Lower lobe of right lung (tissue), 2 donors: ENCODE measurements at places on chromosomes 7 and 10.

GRCh38 chr7:131166066-131166465, 161.6 kb upstream of the MKLN1 start:
- no peak for DNase-seq

GRCh38 chr7:120441850-120442249, 168.9 kb downstream of the KCND2 start:
- no peak for DNase-seq

DNA sequence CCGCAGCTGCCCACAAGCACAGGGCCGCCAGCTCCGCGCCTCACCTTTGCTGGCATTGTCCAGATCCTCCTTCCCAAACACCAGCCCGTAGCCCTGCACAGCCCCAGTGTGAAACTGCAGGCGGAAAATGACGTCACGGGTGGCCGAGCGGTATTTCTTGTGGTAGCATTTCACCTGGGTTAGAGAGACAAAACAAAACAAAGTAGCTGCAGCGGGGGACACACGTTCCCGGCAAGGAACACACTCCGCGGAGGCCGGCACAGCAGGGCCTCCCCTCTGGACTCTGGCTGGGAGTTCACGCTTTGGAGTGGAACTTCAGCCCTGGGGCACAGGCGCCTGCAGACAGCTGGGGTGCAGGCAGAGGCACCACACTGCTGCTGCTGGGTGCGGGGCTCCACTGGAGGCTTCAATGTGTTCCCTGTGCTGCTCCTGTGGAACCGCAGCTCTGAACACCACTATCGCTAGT, 181.1 kb downstream of the TNS3 start:
- DNase-seq, result no peak

- DNase-seq, result peak; percentile 65
Observed at GRCh38 chr10:103890194-103890658, 27.8 kb downstream of the STN1 start.

GRCh38 chr7:405489-406211, 114.0 kb downstream of the PDGFA start:
- peak; percentile 27 for DNase-seq

DNA sequence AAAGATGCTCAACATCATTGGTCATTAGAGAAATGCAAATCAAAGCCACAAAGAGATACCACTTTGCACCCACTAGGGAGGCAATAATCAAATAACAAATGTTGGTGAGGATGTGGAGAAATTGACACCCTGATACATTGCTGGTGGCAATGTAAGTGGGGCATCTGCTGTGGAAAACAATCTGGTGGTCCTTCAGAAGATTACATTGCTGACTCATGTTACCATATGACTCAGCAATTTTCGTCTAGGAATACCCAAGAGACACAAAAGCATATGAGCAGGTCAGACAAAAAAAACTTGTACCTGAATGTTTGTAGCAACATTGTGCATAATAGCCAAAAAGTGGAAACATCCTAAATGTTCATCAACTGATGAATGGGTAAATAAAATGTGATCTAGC, 4.9 kb upstream of the CLDN3 start:
- DNase-seq, result no peak

DNA sequence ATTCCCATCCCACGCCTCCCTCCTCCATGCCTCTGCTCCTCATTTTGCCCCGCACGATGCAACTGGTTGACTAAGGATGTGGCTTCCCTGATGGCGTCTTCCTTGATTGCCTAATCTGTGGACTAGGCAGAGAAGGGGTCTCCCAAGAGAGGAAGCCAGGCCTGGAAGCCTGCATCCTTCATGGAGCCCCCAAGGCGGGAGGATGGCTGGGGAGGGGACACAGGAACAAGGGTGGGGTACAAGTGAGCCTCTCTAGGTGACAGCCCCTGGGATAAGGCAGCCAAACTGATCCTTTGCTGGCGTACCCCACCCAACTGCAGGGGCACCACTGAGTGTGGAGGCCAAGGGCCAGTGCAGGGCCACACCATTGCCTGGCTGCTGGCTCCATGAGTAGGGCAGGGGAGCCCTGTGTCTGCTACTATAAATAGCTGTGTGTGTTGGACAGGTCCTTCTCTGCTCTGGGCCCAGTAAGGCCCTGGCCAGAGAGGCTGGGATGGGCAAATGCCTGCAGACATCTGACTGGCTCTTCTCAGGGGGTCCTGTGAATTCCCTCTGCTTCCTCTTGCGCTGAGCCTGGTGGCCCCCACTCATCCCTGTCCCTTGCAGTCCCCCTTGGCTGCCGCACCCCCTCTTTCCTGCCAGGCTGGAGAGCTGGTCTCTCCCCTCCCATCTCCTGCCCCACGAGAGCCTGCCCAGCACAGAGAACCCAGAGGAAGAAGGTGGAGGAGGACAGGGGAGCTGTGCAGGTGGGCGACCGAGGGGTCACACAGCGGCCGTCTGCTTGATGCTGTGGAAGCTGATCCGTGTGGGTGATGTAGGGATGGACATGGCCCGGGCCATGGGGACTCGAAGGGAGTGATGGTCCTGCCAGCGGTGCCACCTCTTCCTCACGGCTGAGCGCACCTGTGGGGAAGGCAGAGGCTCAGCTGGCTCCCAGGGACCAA, 29.3 kb downstream of the CRHR2 start:
- DNase-seq, result no peak

GRCh38 chr10:25493122-25493893, 318.5 kb downstream of the GPR158 start:
- no peak for DNase-seq

DNA sequence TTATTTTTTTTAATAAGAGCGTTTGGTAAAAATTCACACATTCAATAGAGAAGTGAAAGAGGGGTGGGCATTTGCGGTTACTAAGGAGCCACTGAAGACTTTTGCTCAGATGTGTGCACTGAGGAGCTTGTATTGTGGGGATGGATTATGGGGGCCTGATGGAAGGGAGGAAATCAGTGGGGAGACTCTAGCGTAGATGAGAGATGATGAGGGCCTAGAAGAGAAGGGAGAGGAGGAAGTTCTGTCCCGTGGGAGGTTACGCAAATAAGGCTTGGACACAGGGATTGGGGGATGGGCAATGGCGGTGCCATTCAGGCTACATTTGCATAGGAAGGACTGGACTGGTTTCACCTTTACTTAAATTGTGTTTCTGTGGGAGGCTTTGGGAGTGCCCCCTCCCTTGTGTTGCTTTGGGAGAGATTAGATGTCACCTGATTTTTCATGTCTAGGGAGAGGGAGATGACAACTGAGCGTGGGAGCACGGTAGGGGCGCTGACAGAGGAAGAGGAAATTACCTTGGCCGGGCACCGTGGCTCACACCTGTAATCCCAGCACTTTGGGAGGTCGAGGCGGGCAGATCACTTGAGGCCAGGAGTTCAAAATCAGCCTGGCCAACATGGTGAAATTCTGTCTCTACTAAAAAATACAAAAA, 2.2 kb upstream of the HIP1 start:
- peak; percentile 70 for DNase-seq

GRCh38 chr7:110852156-110852940, 238.6 kb upstream of the LRRN3 start:
- no peak for DNase-seq

GRCh38 chr7:98992076-98992475, 113.7 kb downstream of the TRRAP start:
- no peak for DNase-seq

- DNase-seq, result peak; percentile 82
Observed at GRCh38 chr7:66557214-66558200, 71.2 kb upstream of the KCTD7 start.

- no peak for DNase-seq
Observed at GRCh38 chr7:135466442-135467206, 43.3 kb downstream of the CNOT4 start.

GRCh38 chr10:132521041-132521465, 16.5 kb upstream of the INPP5A start:
- DNase-seq, result peak; percentile 36

GRCh38 chr10:62637249-62638061, 167.1 kb upstream of the ADO start:
- DNase-seq, result no peak

GRCh38 chr10:71723311-71723710, 3.7 kb upstream of the C10orf105 start:
- DNase-seq, result no peak

DNA sequence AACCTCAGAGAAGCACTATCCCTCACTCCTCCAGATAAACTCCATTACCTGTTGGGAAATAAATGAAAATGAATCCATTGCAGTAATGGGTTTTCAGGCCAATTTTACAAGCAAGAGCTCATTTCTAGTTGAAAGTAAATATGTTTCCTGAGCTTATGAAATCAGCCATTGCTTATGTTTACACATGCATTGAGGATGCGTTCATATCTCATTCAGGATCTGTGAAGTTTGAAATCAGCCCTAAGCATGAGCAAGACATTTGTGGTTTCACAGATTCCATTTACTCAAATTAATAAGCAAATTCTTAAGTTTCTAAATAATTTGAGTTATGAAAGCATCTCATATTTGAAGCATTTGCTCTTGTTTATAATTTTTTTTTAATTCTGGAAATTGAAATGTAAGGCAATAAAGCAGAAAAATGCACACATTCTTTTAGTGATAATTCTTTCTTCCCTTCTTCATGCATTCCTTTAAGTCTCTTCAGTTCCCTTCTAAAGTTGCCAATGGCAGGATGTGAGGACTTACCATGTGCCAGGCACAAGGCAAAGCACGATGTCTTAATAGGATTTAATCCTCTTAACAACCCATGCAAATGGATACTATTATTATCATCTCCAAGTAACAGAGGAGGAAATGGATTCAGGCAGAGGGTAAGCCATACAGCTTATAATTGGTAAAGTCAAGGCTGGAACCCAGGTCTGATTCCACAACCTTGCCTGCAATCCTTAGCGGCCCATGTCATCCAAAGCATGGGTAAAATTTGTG, 35.0 kb upstream of the CTTNBP2 start:
- no peak for DNase-seq

GRCh38 chr10:34126371-34127151, 688.5 kb downstream of the PARD3 start:
- DNase-seq, result no peak

DNA sequence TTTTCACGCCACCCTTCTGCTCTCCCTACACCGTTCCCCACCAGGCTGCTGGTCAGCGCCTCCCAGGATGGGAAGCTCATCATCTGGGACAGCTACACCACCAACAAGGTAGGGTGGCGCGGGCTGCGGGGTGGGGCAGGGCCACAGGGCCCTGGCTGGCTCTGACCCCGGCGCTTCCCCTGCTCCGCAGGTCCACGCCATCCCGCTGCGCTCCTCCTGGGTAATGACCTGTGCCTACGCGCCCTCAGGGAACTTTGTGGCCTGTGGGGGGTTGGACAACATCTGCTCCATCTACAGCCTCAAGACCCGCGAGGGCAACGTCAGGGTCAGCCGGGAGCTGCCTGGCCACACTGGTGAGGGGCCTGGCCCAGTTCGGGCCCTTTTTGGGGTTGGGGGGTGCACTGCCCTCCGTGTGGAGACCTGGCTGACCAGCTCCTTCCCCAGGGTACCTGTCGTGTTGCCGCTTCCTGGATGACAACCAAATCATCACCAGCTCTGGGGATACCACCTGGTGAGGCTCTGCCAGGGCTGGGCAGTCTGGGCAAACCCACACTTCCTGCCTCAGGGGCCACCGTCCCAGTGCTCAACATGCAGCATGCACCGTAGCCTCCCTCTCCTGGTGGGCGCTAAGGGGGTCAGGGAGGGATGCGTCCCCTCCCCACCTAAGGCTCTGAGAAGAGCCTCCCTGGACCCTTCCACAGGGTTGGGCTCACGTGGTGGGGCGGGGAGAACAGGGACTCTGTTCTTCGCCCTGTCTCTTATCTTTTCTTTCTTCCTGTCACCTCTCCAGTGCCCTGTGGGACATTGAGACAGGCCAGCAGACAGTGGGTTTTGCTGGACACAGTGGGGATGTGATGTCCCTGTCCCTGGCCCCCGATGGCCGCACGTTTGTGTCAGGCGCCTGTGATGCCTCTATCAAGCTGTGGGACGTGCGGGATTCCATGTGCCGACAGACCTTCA, 4.0 kb downstream of the GNB2 start:
- DNase-seq, result peak; percentile 50

DNA sequence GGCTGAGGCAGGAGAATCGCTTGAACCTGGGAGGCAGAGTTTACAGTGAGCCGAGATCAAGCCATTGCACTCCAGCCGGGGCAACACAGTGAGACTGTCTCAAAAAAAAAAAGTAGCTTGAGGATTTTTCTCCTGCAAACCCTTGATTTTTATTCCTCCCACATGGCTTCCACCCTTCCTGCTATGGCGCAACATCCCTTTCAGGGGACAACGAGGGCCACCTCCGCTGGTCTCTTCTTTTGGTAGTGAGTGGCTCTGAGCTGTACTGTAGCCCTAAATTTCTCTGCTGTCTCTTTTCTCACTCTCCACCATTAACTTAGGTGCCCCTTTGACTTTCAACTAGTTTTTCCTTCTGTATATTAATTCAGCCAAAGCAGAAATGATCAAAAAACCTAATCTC, 113.4 kb downstream of the HIPK2 start:
- DNase-seq, result no peak

DNA sequence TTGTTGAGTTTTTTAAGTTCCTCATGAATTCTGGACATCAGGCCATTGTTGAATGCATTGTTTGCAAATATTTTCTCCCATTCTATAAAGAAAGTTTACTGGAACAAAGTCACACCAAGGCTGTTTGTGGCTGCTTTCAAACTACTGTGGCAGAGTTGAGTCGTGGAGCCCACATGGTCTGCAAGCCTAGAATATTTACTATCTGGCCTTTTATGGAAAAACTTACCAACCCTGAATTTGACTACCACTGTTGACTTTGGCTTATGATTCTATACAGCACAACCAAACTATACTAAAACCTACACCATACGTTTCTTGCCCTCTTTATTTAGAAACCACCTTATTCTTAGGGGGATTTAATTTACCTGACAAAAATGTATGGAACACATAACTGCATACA, 239.1 kb downstream of the KCNMA1 start:
- DNase-seq, result no peak
